ENCODE measurements at places on chromosomes 7 and 10.

DNA sequence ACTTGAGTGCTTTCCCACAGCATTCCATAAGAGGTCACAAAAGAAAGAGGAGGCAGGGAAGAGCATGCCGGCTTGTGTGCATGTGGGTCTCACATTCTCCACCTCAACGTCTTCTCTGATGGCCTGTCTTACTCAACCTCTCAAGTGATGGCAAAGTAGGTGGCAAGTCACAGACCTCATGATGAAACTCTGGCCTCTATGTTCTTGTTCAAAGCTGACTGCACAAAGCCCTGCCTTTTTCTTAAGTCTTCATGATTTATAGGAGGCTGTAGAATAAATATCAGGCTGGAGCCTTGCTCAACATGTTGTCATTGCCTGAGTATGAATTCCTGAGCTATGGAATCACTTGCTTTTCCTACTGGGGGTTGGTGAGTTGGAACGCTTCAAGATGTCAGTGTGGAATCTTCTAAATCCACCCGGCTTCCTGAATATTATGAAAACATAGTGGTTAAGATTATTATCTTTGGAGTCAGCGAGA lies 213.6 kb upstream of the INHBA start:
- DNase-seq, result no peak

GRCh38 chr10:33025039-33025438 lies 67.0 kb upstream of the ITGB1 start:
- DNase-seq, result no peak

DNA sequence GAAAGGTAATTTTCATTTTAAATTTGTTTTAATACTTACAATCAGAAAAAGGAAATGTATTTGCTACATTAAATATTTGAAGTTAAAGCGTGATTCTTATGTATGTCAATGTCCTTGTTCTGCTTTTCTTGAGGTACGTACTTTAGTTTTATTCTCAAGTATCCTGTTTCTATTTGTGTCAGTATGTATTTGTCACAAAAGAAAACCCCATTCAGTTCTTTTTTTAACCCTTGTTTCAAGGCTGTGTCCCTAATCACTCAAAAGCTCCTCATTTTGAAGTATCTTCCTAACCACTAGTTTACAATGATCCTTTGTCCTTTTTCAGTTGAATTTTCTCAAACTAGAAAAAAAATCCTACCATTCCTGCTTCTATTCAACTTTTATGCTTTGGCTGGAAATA lies 25.2 kb downstream of the NHLRC2 start:
- no peak for DNase-seq

DNA sequence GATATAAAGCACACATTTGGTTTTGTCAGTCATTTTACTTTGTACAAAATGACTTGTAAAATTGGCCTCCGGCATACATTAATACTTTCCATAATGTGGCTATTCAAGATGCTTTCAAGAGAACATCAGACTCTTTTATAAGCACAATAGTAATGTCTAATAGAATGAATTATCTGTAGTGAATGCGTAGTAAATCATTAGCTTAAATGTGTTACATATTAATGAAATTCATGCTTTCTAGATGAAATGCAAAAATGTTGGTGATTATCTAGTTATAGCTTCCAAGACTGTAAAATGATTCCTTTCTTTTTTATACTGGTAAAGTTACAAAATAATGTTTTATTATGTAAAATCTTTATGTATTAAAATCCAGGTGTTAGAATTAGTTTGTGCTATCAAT lies 144.0 kb downstream of the BBS9 start:
- no peak for DNase-seq

DNA sequence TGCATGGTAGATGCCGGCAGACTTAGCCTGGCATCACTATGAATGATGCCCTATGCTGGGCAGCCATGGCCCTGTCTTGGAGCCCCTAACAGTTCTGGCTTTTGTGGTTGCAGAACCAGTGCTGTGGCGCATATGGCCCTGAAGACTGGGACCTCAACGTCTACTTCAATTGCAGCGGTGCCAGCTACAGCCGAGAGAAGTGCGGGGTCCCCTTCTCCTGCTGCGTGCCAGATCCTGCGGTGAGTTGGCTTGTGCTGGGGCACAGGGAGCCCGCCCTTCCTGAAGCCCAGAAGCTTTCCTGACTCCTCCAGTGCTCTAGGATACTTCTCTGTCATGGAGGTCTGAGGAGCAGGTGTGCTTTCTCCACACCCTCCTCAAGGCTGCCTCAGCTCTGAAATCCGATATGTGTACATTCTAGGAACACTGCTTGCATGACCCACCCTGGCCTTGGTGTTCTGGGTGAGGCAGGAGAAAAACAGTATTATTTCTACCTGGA lies 25.6 kb upstream of the SH2D4B start:
- no peak for DNase-seq

GRCh38 chr7:27168265-27168947 lies 3.1 kb upstream of the HOXA9 start:
- no peak for DNase-seq

DNA sequence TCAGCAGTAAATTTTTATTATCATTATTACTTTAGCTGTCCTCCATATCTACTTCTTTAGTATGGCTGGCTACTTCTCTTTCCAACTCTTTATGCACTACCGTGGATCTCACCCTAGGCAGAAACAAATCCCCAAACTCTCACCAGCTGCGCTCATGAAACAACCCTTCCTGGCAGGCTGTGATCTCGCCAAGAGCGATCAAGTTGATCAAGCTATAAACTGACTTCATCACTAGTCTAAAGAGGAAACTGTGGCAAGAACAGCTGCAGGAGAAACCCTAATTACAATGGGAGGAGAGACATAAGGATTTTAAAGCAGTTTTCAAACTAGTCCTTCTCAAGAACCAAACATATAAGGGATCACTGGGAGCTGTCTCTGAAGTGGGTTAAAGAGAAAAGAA lies 160.5 kb upstream of the PRSS58 start:
- no peak for DNase-seq

DNA sequence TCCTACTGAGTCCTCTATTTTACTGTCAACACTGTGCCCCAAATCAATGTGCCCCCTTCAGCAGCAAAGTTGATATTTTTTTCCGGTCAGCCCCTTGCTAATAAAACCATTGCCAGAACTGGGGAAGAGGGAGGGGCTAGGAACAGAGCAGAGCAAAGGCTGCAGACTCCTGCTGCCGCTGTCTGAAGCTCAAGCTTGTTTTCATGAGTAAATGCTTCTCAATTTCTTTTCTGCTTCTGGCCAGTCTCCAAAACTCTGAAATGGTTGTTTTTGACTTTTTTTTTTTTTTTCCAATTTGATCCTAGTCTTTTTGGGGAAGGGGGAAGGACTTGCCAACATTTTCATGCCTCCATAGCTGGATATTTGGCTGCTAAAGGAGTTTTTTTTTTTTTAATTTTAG lies 26.7 kb upstream of the PROSER2 start:
- no peak for DNase-seq

- DNase-seq, result no peak
These were observed 41.4 kb downstream of the GNA12 start for GRCh38 chr7:2802504-2803341.

- no peak for DNase-seq
These were observed 153.4 kb downstream of the SORCS1 start for GRCh38 chr10:107011105-107011504.

DNA sequence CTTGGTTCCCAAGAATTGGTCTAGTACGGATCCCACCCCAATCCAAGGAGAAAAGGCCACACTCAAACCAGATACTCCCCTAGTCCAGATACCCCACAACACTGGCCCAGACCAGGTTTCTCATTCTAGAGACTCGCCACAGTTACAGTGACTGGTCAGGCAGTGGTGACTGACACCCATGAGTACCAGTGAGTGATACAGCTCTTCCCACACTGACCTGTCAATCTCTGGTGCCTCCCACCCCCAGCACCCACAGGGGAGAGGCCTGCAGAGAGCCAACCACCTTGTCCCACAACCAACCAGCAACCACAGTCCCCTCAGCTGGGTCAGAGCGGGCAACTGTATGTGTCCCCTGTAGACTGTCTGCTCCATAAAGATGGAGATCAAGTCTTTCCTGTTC lies 152.8 kb downstream of the NEURL1 start:
- no peak for DNase-seq

DNA sequence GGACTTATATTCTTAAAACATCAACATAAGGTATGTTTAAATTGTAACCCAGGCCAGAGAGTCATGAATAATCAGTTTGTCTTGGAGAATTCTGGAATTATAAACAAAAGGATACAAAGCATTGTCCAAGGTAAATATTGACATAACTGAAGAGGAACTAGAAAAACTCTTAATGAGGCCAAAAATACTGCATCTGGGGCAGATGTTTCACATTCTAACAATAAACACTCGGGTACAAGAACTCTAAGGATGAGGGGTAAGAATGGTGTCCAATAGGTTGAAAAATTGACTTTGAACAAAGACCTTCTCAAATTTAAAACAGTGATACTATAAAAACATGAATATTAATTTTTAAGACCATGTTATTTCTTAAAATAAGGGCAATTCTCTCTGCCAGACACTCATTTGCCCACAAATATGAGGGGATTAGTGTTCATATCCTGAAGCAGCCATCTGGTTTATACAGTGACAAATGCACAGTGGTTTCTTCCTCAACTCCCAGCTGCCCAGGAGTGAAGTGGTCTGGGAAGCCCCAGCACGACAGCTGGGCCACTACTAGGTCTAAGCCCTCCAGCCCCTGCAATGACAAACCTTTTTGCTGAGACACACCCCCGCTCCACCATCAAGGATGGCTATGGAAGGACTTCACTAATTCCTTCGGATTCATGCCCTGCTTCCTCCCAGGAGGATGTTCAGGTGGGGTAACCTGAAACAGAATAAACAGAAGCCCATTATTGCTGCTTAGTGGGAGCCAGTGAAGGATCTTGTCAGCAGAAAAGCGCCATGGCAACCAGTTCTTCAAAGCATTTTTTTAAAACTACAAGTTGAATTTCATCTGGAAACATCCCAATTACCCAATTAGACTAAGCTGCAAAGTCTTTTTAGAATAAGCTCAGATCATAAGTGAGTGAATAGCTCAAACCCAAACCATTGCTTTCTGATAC lies 107.5 kb upstream of the ARID5B start:
- no peak for DNase-seq

GRCh38 chr7:94933256-94933990 lies 26.0 kb downstream of the PPP1R9A start:
- DNase-seq, result no peak

DNA sequence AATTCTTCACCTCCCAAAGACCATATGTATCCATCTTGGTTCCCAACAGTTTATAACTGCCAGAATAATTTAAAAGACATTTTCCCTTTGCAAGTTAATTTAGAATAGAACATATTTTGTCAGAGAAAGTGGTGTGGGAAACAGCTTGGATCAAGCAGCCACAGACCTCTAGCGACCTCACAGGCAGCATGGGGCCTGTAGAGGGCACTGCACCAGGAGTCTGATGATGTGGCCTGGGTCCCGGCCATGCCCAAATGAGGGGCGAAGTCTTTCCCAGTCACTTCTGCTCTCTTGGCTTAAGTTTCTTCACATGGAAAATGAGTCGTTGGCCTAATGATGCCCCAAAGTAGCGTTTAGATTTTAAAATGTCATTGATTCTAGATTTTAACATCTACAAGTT lies 243.2 kb downstream of the SDK1 start:
- DNase-seq, result no peak

DNA sequence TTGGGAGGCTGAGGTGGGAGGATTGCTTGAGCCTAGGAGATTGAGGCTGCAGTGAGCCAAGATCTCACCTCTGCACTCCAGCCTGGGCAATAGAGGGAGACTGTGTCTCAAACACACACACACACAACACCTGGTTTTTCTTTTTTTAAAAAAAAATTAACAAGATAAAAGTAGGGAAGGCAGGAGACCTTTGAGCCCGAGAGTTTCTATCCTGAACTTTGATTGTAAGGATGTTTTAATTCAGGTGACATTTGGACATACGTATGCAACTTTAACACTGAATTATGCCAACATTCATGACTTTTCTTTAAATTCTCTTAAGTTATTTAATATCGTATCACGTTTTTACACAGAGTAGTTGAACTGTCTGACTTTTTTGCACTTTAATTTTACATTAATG lies 11.7 kb upstream of the CYP2E1 start:
- DNase-seq, result no peak

- DNase-seq, result no peak
These were observed 24.6 kb upstream of the WNT16 start for GRCh38 chr7:121304102-121304658.

- DNase-seq, result peak; percentile 43
These were observed 983 bp downstream of the FZD8 start for GRCh38 chr10:35640951-35641675.

- no peak for DNase-seq
These were observed 45.8 kb upstream of the SORBS1 start for GRCh38 chr10:95606922-95607321.

- DNase-seq, result no peak
These were observed 536 bp downstream of the C10orf105 start for GRCh38 chr10:71719042-71719441.

DNA sequence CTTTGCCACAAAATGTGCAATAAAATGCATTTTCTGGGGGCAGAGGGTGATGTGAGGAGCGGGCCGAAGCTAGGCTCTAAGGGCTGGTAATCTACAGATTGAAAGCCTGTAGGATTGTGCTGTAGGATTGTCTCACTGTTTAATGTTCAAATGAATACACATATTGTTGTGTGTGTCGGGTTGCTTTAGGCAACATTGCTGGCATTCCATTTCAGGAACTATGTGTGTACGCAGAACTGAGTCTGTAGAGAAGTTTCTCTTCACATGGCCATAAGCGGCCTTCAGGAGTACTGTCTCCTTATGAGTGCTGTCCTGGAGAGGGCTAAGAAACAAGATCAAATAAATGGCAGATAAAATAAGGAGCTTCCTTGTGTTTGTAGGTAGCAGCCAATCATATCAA lies 540.2 kb downstream of the GATA3 start:
- no peak for DNase-seq

- no peak for DNase-seq
These were observed 3.4 kb upstream of the SPAG6 start for GRCh38 chr10:22341926-22342196.

GRCh38 chr7:80781561-80781979 lies 137.3 kb downstream of the SEMA3C start:
- DNase-seq, result peak; percentile 48

DNA sequence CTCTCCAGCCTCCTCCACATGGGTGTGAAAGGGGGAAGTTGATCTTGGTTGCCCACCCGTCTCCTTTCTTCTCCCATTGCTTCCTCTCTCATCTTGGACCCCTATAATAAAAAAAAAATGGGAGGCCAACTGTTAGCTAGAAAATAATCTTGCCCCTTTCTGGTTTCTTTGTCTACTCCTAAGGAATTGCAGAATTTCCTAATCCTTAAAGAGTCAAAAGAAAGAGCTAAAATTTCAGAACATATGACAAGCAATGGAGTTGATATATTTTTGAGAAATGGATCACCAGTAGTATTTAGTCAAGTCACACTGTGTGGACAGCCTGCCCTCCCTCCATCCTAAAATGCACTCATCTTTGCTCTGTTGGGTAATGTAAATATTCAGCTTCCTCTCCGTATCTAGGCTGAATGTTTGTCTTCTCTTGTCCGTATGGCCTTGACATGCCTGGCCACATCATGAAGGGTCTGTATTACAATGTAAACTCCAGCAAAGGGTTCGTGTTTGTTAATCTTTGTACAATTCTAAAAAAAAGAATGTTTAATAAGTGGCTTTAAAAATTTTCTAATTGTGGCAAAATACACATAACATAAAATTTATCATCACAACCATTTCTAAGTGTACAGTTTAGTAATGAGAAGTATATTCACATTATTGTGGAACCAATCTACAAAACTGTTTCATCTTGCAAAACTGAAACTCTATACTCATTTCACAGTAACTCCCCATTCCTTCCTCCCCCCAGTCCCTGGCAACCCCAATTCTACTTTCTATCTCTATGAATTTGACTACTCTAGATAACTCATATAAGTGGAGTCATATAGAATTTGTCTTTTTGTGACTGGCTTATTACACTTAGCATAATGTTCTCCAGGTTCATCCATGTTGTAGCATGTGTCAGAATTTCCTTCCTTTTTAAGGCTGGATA lies 71.5 kb downstream of the ZNF92 start:
- DNase-seq, result no peak
